Esophagus squamous epithelium (tissue), 5 donors: ENCODE measurements at places on chromosomes 12 and 14.

GRCh38 chr14:70947739-70948138 lies 40.5 kb downstream of the PCNX1 start:
- no peaks in the 10 kb centered on the region for H3K4me1 ChIP-seq
- H3K27ac ChIP-seq, result no peak overlapping the region
- no peak overlapping the region for H3K4me3 ChIP-seq
- no peaks in the 10 kb centered on the region for H3K36me3 ChIP-seq

GRCh38 chr14:89406941-89407340 lies 10.1 kb downstream of the FOXN3 start:
- H3K4me1 ChIP-seq, result peaks cover 95% of the 10 kb centered on the region
- no peak for DNase-seq
- no peaks in the 10 kb centered on the region for H3K27me3 ChIP-seq
- peak overlapping the region; percentile 83 for H3K27ac ChIP-seq
- H3K36me3 ChIP-seq, result no peaks in the 10 kb centered on the region

DNA sequence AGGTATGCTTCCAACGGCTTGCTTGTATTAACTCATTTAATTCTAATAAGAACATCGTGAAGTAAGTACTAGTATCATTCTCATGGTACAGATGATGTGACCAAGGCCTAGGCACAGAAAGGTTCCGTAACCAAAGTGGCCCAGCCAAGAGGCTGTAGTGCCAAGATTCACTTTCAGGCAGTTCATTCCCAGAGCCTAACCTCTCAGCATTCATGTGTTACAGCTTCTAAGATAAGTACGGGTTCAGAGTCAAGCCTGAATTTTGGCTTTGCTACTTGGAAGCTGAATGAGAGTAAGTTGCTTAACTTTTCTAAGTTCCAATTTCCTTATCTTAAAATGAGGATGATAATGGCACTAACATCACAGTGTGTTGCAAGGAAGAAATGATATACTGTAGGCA lies 379.9 kb downstream of the AEBP2 start:
- no peaks in the 10 kb centered on the region for H3K27me3 ChIP-seq
- H3K4me3 ChIP-seq, result no peak overlapping the region
- H3K4me1 ChIP-seq, result no peaks in the 10 kb centered on the region
- H3K27ac ChIP-seq, result no peak overlapping the region
- DNase-seq, result no peak
- no peaks in the 10 kb centered on the region for H3K36me3 ChIP-seq

DNA sequence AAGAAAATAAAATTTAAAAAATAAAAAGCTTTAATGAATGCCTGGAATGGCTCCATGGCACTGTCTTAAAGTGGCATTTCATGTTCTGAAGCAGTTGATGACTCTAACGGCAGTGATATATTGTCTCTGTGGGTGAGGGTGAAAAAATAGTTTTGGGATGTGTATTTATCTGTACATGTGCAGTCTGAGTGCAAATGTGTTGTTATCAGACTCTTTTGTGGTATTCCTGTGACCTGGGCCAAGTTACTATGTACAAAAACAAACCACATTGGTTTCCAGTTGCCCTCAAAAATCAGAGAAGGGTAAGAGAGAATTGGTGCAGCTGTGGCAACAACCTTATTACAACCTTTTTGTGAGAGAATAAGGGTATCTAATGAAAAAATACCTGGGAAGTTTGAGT lies 81.7 kb upstream of the CCDC91 start:
- H3K36me3 ChIP-seq, result no peaks in the 10 kb centered on the region
- DNase-seq, result no peak
- no peaks in the 10 kb centered on the region for H3K27me3 ChIP-seq
- no peak overlapping the region for H3K27ac ChIP-seq

- H3K27ac ChIP-seq, result no peak overlapping the region
- DNase-seq, result no peak
- H3K36me3 ChIP-seq, result no peaks in the 10 kb centered on the region
- no peak overlapping the region for H3K4me3 ChIP-seq
- no peaks in the 10 kb centered on the region for H3K27me3 ChIP-seq
- H3K4me1 ChIP-seq, result no peaks in the 10 kb centered on the region
These were observed 326.7 kb downstream of the SLC6A15 start for GRCh38 chr12:84585776-84586395.

DNA sequence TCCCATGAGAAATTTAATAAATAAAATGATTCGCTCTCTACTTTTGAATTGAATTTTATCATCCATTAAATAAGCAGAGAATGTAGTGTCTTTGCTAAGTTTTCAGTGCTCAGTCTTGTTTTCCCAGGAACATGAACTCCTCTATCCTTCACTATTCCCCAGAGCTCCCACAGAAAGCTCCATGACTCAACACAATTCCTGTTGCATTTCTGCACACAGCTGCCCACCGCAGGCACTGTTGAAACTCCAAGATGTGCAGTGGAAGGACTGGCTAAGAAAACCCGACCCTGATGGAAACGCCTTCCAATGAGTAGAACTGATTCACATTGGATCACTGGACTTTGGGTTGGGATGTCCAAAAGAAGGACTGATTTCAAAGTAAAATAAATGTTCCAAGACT lies 202.4 kb upstream of the AMIGO2 start:
- no peaks in the 10 kb centered on the region for H3K36me3 ChIP-seq
- no peak overlapping the region for H3K4me3 ChIP-seq
- no peaks in the 10 kb centered on the region for H3K27me3 ChIP-seq
- no peak for DNase-seq

- H3K27me3 ChIP-seq, result no peaks in the 10 kb centered on the region
- H3K27ac ChIP-seq, result peak overlapping the region; percentile 8
- no peaks in the 10 kb centered on the region for H3K36me3 ChIP-seq
- no peak for DNase-seq
These were observed 155.1 kb downstream of the CALM1 start for GRCh38 chr14:90551733-90552464.

GRCh38 chr12:59164991-59165718 lies 244.9 kb upstream of the LRIG3 start:
- no peak overlapping the region for H3K27ac ChIP-seq
- H3K4me1 ChIP-seq, result no peaks in the 10 kb centered on the region
- H3K4me3 ChIP-seq, result no peak overlapping the region
- DNase-seq, result no peak
- H3K36me3 ChIP-seq, result no peaks in the 10 kb centered on the region

- H3K4me1 ChIP-seq, result no peaks in the 10 kb centered on the region
- H3K36me3 ChIP-seq, result no peaks in the 10 kb centered on the region
- H3K4me3 ChIP-seq, result no peak overlapping the region
- H3K27ac ChIP-seq, result no peak overlapping the region
- no peak for DNase-seq
These were observed 965.1 kb downstream of the DIO2 start for GRCh38 chr14:79246173-79246572.

DNA sequence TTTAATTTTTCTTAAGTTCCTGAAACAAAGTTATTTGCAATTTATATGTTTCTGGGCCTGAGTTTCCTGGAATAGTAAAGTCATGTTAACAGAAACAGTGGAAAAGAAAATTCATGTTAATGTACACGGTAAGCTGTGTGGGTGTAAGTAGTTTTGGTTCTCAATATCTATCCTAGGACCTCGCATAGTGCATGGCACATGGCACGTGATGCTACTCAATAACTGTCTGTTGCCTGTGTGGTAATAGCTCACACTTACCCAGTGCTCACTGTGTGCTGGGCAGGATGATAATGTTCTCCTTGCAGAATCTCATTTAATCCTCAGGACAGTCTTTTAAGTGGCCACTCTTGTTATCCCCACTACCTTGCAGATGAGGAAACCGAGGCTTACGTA lies 100.7 kb downstream of the DUSP16 start:
- no peaks in the 10 kb centered on the region for H3K4me1 ChIP-seq
- H3K4me3 ChIP-seq, result no peak overlapping the region
- no peaks in the 10 kb centered on the region for H3K27me3 ChIP-seq
- DNase-seq, result no peak
- no peaks in the 10 kb centered on the region for H3K36me3 ChIP-seq

- H3K4me3 ChIP-seq, result no peak overlapping the region
- H3K36me3 ChIP-seq, result no peaks in the 10 kb centered on the region
- no peaks in the 10 kb centered on the region for H3K27me3 ChIP-seq
- no peak for DNase-seq
- no peak overlapping the region for H3K27ac ChIP-seq
- H3K4me1 ChIP-seq, result no peaks in the 10 kb centered on the region
These were observed 128.9 kb downstream of the CCER1 start for GRCh38 chr12:90826036-90826435.

DNA sequence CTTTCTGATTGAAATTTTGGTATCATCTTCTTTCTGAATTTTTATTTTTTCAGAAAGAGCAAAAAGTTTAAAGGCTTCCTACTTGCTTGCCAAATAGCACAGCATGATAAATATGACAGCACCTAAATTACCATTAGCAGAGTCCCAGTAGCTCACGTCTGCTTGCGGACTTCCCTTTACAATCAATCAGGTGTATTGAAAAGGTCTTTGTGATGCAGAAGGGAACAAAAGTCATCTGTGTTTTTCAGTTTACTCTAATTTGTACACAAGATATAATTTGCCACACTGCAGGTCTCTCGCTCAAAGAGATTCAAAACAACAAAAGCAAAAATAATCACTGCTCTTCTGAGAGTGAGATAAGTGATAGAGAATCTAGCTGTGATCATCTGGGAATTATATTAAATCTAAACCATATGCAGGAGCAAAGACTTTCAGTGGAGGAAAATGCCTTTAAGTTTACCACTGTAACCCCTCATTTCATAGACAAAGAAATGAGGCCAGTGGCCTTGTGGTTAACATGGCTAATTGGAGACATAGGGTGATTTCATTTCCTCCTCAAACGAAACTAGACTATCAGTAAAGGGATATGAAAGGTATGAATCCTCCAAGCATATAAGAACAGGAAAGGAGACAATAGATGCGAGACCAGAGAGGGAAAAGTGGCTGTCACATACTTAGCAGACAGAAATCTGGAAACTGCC lies 240.8 kb upstream of the TMPO start:
- no peak for DNase-seq
- H3K27ac ChIP-seq, result no peak overlapping the region
- no peaks in the 10 kb centered on the region for H3K27me3 ChIP-seq
- H3K4me3 ChIP-seq, result no peak overlapping the region
- H3K36me3 ChIP-seq, result no peaks in the 10 kb centered on the region
